ENCODE measurements at places on chromosomes 16 and 17. TPM values are rescaled to one million over a fixed set of nuclear protein-coding genes. Genes with fewer than 3 reads are reported as not detected.

Gene DVL2
- 38.3 TPM for total RNA-seq

GRCh38 chr17:78896834-78897663 lies 6.0 kb downstream of the CEP295NL start:
- peaks cover 27% of the 10 kb centered on the region for H3K4me1 ChIP-seq
- no peak overlapping the region for H3K4me3 ChIP-seq
- H3K27me3 ChIP-seq = no peaks in the 10 kb centered on the region
- no peak for DNase-seq
- H3K36me3 ChIP-seq = no peaks in the 10 kb centered on the region
- peak overlapping the region; percentile 32 for H3K27ac ChIP-seq

GRCh38 chr17:41434415-41434814 lies 6.4 kb downstream of the KRT38 start:
- no peaks in the 10 kb centered on the region for H3K36me3 ChIP-seq
- no peak for DNase-seq
- peaks cover 17% of the 10 kb centered on the region for H3K4me1 ChIP-seq
- no peak overlapping the region for H3K4me3 ChIP-seq
- H3K27ac ChIP-seq = no peak overlapping the region
- H3K27me3 ChIP-seq = no peaks in the 10 kb centered on the region

GRCh38 chr17:68512960-68513474 lies 787 bp downstream of the PRKAR1A start:
- peak; percentile 35 for DNase-seq
- H3K27ac ChIP-seq = peak overlapping the region; percentile 97
- peaks cover 15% of the 10 kb centered on the region for H3K4me1 ChIP-seq
- peaks cover 2% of the 10 kb centered on the region for H3K36me3 ChIP-seq
- H3K27me3 ChIP-seq = no peaks in the 10 kb centered on the region

Gene CCT6B
- total RNA-seq = 1.5 TPM

DNA sequence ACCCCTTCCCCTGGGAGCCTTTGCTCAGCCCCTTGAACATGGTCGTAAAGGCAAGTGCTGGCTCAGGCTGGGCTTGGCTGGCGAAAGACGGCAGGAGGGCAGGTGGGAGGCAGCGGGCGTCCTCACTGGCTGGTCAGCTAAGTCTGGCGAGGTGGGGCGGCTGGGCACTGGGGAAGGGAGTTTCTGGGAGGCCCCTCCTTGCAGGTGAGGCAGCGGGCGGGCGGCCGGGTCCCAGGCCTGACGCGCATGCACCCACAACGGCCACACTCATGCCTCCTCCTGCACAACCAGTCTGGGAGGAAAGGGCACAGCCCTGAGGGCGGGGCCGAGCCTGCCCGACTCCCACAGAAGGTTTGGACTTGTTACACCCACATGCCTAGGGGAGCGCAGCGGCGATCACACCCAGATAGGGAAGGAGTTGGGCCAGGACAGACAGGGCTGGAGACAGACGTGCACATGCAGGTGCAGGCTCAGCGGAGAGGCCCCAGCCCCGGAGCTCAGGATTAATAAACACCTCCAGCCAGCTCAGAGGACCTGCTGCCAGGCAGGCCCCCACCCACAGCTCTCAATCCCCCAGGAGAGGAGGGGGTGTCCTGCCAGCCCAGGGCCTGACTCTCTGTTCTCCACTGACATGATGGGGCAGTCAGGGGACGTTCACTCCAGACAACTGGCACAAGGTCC lies at the start of gene EVPL:
Gene EVPL (minus strand): TSS at position 148 of the 681 bp plus-strand sequence. CDS start 108 bp downstream, at position 40.
- no peaks in the 10 kb centered on the region for H3K27me3 ChIP-seq
- peak within 1 kb of the TSS; percentile 50 for H3K27ac ChIP-seq
- no peak for DNase-seq
- H3K4me1 ChIP-seq = peaks cover 11% of the 10 kb centered on the region

GRCh38 chr16:13436641-13437412 lies 483.1 kb upstream of the ERCC4 start:
- peak; percentile 3 for DNase-seq
- peak overlapping the region; percentile 45 for H3K27ac ChIP-seq
- no peaks in the 10 kb centered on the region for H3K4me1 ChIP-seq
- H3K27me3 ChIP-seq = no peaks in the 10 kb centered on the region
- H3K4me3 ChIP-seq = no peak overlapping the region
- no peaks in the 10 kb centered on the region for H3K36me3 ChIP-seq

- H3K36me3 ChIP-seq = no peaks in the 10 kb centered on the region
- peaks cover 3% of the 10 kb centered on the region for H3K4me1 ChIP-seq
- no peak for DNase-seq
- no peaks in the 10 kb centered on the region for H3K27me3 ChIP-seq
- H3K27ac ChIP-seq = no peak overlapping the region
- H3K4me3 ChIP-seq = no peak overlapping the region
Observed at GRCh38 chr17:30326809-30327208, 7.0 kb downstream of the TMIGD1 start.

GRCh38 chr16:1460602-1461138 lies 14.2 kb downstream of the CLCN7 start:
- no peaks in the 10 kb centered on the region for H3K27me3 ChIP-seq
- no peak overlapping the region for H3K27ac ChIP-seq
- no peaks in the 10 kb centered on the region for H3K4me1 ChIP-seq
- H3K36me3 ChIP-seq = no peaks in the 10 kb centered on the region
- no peak overlapping the region for H3K4me3 ChIP-seq
- DNase-seq = no peak

DNA sequence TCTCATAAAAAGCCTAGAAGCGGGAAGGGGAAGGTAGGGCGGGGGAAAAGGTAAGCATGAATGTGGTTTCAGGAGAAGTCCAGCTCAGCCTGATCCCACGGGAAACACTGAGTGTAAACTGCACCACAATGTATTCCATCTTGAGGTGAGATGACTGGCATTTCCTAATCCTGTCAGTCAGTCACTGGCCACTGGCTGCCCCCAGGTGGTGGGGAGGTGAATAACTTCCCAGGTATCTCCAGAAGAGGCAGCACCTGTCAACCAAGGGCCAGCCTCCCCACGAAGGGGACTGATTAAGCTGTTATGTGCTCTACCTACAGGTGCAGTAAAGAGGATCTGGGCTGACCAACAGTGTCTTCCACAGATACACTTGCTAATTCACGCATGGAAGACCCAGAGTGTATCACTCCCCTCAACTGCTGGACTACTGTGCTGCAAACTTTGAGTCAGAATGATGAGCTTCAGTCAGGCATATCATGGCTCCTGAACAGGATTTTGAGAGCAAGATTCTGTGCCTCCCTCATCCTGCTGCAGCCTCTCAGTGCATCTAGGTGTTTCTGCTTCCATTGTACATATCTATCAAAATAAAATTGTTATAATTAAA lies 108.5 kb upstream of the CCL2 start:
- peak; percentile 86 for DNase-seq
- no peaks in the 10 kb centered on the region for H3K36me3 ChIP-seq
- H3K27me3 ChIP-seq = no peaks in the 10 kb centered on the region
- H3K4me1 ChIP-seq = no peaks in the 10 kb centered on the region
- H3K4me3 ChIP-seq = no peak overlapping the region

Gene PMFBP1
- 5.6 TPM for total RNA-seq

Gene C16orf96
- 0.19 TPM for total RNA-seq

DNA sequence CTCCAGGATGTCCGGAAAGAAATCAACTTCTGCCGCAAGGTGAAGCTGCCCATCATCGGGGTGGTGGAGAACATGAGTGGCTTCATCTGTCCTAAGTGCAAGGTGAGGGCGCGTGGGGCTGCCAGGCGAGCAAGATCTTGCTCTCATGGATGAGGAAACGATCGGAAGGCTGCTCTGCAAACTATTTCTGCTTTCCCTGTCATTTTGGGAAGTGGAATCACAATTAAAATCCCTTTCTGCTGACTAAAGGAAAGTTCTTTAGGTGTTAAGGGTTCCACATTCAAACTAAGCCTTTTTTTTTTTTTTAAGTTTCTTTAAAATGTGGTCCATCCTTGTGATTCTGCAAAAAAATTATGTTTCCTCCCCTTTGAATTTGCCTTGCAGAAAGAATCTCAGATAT lies 17.7 kb downstream of the NUBP1 start:
- H3K36me3 ChIP-seq = peaks cover 2% of the 10 kb centered on the region
- no peak overlapping the region for H3K27ac ChIP-seq
- H3K27me3 ChIP-seq = no peaks in the 10 kb centered on the region
- H3K4me3 ChIP-seq = no peak overlapping the region

Gene TBC1D3L
- total RNA-seq = 20.0 TPM

GRCh38 chr17:74460241-74460640 lies 6.2 kb upstream of the CD300A start:
- H3K36me3 ChIP-seq = no peaks in the 10 kb centered on the region
- H3K27ac ChIP-seq = no peak overlapping the region
- no peaks in the 10 kb centered on the region for H3K4me1 ChIP-seq

Gene TBC1D3I
- total RNA-seq = 1.00 TPM

DNA sequence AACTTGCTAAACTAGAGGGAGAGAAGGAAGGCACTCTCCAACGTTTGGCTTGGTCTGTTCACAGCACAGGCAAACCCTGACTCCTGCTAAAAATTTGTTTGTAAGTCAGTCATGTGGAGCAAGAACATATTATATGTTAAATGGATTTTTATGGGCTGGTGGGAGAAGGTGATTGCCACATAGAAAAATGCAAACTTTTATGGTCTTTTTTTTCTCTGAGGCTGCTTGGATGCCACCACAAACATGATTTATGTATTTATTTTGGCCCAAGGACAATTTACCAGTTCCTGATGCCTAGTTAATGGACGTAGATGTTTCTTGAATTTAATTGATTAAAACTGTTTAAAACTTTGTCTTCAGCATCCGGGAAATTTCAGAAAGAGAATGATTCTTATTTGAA lies 274.2 kb upstream of the MYOCD start:
- H3K36me3 ChIP-seq = no peaks in the 10 kb centered on the region
- H3K27me3 ChIP-seq = no peaks in the 10 kb centered on the region
- no peak overlapping the region for H3K27ac ChIP-seq
- no peak overlapping the region for H3K4me3 ChIP-seq
- no peak for DNase-seq

DNA sequence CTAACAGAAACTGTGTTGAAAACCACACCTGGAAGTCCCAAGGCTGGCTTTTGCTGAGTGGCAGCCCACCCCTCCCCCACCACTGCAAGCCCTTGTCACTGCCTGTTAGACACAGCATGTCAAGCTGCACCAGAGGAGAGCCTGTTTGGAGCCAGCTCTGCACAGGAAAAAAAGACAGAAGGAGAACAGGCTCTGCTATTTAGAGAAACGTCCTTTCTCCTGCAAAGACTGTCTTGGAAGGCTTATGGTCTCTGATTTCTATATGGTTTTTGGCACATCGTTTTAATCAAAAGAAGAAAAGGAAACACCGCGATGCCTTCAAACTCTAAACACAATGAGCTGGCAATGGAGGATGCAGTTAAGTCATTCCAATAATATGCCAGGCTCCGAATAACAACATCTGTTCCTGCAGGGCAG lies 275.5 kb downstream of the MAP2K4 start:
- no peaks in the 10 kb centered on the region for H3K4me1 ChIP-seq
- no peak for DNase-seq
- no peak overlapping the region for H3K4me3 ChIP-seq
- no peak overlapping the region for H3K27ac ChIP-seq

DNA sequence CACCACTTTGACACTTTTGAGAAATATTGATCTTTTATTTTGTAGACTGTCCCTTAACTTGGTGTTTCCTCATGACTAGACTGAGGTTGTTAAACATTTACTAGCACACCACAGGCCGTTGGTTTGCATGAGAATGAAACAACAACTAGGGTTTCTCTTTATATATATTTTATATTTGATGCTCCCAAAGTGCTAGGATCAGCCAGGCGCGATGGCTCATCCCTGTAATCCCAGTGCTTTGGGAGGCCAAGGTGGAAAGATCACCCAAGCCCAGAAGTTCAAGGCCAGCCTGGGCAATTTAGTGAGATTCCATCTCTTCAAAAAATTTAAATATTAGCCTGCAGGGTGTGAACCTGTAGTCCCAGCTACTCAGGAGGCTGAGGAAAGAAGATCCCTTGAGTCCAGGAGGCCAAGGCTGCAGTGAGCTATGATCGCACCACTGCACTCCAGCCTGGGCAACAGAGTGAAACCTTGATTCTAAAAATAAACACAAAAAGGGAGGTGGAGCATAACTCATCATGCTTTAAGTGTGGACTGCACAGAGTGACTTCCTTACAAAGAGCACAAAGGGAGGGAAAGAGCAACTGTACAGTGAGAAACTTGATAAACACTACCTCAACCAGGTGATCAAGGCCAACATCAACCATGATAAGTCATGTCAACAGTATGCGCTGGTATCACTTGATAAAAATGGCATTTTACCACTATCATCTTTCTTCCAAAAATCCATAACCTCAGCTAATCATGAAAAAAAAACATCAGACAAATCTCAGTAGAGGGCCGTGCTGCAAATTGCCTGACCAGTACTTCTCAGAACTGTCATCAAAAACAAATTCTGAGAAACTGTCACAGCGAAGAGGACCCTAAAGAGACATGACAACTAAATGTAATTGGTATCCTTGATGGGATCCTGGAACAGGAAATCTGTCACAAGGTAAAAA lies 72.8 kb upstream of the ATF7IP2 start:
- peaks cover 27% of the 10 kb centered on the region for H3K4me1 ChIP-seq
- H3K36me3 ChIP-seq = no peaks in the 10 kb centered on the region
- DNase-seq = no peak
- no peak overlapping the region for H3K27ac ChIP-seq

- peaks cover 21% of the 10 kb centered on the region for H3K36me3 ChIP-seq
- H3K4me3 ChIP-seq = no peak overlapping the region
- DNase-seq = no peak
- peaks cover 5% of the 10 kb centered on the region for H3K4me1 ChIP-seq
Observed at GRCh38 chr17:50393700-50394099, 3.6 kb downstream of the LRRC59 start.

Gene TP53TG3B
- not detected for total RNA-seq

Gene DDX28
- 17.1 TPM for total RNA-seq
